ENCODE measurements at places on chromosomes 5 and 9.

DNA sequence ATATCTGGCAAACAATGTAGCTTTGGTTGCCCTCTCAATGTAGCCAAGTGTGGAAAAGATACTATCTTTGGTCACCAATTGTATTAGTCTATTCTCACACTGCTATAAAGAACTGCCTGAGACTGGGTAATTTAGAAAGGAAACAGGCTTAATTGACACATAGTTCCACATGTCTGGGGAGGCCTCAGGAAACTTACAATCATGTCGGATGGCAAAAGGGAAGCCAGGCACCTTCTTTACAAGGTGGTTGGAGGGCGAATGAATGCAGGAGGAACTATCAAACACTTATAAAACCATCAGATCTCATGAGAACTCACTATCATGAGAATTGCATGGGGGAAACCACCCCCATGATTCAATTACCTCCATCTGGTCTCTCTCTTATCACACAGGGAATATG lies 133.1 kb upstream of the TBCA start:
- DNase-seq, result no peak

GRCh38 chr5:87389296-87390034 lies 23.3 kb downstream of the CCNH start:
- DNase-seq, result no peak

DNA sequence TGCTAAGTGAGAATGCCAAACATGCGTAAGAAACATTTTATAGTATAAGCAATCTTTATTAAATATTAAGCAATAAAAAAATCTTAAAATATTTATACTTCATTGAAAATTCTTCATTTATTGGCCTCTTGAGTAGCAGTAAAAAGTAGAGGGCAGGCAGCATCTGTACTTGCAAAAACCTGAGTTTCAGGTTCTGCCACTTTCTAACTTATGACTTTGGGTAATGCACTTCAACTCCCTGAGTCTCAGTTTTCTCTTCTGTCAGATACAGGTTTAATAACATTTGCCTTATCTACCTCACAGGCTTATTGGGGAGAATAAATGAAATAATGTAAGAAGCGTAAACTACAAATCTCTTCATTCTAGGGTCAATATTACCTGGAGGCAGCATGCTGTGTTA lies 19.8 kb upstream of the MCTP1 start:
- DNase-seq, result no peak

DNA sequence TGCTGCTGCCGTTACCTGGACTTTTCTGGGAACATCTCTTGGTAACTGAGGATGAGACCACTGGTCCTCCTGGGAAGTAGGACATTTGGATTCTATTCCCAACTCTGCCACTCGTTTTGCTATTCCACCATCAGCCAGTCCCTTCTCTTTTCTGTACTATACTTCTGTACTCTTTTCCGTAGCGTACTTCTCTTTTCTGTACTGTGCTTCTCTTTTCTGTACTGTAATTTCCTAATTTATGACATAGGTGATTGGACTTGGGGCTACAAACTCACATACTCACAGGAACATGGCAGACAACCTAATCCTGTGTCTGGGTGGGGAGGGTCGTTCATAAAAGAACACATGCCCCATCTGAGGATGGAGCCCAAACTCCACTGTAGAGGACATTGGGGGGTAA lies 335.3 kb upstream of the PANK3 start:
- DNase-seq, result no peak

- DNase-seq, result no peak
These were observed 413.8 kb upstream of the CD180 start for GRCh38 chr5:67610186-67610912.

- no peak for DNase-seq
These were observed 79.3 kb upstream of the AGXT2 start for GRCh38 chr5:35127006-35127405.

DNA sequence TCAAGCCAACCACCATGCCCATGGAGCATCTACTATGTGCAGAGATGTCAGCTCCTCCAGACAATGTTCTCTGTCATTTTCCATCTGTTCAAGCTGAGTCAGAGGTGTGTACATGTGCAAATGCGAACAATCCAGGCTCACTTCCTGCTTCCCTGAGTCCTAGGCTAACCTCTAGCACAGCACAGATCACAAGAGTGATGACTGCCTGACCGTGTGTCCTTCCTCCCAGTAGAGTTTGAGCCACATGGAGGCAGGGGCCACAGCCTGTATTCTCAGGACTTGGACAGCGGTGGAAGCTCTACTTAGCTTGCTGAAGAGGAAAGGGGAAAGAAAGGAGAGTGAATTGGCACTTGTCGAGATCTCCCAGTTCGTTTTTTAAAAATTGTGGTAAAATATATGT lies 87.2 kb downstream of the KCNIP1 start:
- DNase-seq, result no peak

GRCh38 chr9:97501972-97502221 lies 431 bp downstream of the TMOD1 start:
- no peak for DNase-seq

- DNase-seq, result no peak
These were observed 7.0 kb downstream of the ADAMTS13 start for GRCh38 chr9:133429214-133429613.

DNA sequence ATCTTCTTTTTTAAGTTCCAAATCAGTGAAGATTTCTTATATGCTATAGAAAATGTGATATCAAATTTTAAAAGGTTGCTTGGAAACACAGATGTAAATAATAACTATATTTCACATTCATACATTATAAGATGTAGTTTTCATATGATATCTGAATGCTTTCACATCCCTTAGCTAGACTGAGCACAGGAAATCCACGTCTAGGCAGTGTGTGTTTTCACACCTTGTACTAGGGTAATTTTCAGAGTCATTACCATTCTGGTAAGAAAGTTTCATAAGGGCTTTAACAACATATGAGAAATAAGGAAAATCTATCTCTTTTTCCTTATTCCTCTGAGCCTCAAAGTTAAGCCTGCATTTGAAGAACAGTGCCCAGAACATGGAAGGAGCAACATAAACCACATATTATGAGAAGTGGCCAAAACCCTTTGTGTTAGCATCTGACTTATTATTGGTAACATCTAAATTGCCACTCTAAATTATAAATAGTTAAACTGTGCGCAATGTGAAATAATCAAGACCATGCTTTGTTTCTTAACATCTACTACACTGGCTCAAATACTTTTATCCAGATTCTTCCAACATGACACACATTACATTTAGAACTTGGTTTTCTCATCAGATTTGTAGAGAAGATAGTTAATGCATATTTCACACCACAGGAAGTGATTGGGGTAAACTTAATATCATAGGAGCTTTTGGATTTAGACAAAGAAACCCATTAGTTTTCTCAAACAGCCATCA lies 113.3 kb downstream of the PPP2R2B start:
- no peak for DNase-seq

DNA sequence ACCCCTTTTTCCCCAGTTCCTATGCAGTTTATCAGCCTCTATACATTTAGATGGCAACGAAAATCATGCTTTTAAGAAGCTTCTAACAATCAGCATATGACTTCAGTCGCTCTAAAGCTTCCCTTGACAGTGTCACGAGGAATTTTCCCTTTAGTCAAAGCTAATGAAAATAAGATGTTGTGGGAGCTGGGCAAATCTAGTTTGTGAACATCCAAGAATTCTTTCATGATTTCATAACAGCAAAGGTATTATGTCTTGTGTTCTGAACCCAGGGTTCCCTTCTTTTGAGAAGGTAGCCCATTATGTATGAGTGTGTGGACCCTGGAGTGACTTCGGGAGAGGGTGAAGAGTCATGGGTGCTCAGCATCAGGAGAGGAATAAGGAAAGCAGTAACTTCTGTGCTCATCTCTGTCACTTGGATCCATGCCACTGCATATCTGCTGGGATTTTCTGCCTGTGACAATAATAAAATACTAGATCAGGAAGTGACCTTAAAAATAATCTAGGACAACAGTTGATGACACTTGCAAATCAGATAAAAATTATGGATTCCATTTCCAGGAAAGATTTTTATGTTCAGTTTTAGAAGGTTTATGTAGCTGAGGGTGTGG lies 102.4 kb downstream of the PCSK1 start:
- no peak for DNase-seq
